SK-N-SH (cell line): ENCODE measurements at places on chromosomes 16 and 17. TPM values are rescaled to one million over a fixed set of nuclear protein-coding genes. Genes with fewer than 3 reads are reported as not detected.

DNA sequence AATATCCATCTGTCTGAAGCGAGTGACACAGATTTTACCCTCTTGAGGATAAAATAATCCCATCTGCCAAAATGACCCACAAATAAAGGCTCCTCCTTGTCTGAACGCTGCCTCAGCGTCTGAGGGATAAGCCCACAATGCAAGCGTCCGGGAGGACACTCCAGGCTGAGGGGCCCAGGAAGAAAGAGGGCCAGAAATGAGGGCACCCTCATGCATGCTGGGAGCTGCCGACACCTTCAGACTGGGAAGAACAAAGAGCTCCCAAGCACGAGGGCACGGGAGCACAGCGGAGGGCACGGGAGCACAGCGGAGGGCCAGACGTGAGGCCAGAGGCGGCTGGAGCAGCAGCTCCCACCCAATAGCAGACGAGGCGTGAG is 126.9 kb downstream of the ZNF778 start:
- DNase-seq = no peak

EFCAB5 gene
- polyA plus RNA-seq = 0.05 TPM in 1 of 2 replicates, not detected in the other

GRCh38 chr16:3951861-3952736 is 71.6 kb upstream of the CREBBP start:
- DNase-seq = no peak

- no peak for DNase-seq
These were observed 119.2 kb downstream of the RPTOR start for GRCh38 chr17:80663781-80664206.

DNA sequence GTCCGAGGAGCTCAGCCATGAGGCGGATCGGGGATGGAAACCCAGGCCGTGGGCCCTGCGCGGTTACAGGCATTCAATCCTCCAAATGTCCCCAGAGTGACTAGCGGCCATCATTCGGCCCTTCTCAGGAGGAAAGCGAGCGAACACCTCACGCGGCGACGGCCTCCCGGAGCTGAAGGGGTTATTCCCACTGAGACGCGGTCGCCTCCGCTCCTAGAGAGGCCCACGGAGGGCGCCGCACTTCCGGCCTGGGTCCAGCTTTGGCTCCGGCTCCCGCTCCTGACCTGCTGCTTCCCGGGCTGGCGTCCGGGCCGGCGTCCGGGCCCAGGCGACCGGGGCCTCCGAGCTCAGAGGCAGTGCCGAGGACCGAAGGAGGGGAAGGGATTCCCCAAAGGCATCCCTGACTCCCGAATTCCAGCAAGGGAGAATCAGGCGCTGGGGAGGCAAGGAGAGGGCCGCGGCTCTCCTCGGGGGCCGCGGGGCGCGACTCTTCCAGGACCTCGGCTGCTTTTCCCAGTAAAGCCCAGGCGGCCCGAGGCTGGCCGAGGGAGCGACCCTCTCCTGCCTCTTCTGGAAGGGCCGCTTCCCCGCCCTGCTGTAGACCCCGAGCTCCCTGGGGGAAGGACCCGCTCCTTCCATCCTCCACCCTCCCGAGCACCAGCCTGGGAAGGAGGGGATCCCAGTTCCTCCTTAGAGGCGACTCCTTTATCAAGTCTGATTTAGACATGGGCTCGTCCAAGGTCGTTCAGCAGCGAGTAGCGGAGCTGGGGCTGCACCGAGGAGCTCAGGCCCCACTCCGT is 18.6 kb upstream of the ZNF629 start:
- DNase-seq = peak; percentile 96

- no peak for DNase-seq
These were observed 1.7 kb upstream of the POLG2 start for GRCh38 chr17:64498308-64499203.

GRCh38 chr17:50593321-50593720 is 32.8 kb downstream of the CACNA1G start:
- peak; percentile 97 for DNase-seq

PARD6A gene
- 5.7 and 9.0 TPM in 2 replicates for polyA plus RNA-seq

TMEM238L gene
- polyA plus RNA-seq = not detected in 2 replicates

DNA sequence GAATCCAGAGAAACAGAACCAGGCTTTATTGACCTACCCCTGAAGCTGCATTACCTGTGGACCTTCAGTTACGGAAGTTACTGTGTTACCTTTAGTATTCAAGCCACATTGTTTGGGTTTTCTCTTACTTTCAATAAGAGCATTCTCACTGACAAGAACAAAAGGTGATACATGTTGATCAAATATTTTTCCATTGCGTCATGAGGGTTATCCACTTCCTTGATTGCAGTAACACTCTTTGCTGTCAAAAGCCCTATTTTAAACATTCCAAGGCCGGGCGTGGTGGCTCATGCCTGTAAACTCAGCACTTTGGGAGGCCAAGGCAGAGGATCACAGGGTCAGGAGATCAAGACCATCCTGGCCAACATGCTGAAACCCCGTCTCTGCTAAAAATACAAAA is 28.6 kb upstream of the PAFAH1B1 start:
- DNase-seq = no peak

DNA sequence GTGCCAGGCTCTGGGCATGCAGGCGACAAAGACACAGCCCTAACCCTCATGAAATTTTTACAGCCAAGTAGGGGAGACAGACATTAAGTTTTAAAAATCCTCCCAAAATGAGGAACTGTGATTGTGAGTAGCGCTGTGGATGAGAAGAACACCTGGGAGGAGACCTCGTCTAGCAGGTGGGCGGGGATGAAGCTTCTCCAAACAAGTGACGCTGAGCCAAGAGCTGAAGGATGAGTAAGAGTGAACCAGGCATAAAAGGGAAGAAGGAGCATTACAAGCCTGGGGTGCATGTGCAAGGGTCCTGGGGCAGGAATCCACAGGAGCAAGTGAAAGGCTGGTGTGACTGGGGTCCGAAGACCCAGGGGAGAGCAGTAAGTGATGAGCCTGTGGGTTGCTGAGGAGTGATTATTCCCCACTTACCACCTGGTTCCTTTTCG is 149.4 kb upstream of the HS3ST2 start:
- DNase-seq = no peak

DNA sequence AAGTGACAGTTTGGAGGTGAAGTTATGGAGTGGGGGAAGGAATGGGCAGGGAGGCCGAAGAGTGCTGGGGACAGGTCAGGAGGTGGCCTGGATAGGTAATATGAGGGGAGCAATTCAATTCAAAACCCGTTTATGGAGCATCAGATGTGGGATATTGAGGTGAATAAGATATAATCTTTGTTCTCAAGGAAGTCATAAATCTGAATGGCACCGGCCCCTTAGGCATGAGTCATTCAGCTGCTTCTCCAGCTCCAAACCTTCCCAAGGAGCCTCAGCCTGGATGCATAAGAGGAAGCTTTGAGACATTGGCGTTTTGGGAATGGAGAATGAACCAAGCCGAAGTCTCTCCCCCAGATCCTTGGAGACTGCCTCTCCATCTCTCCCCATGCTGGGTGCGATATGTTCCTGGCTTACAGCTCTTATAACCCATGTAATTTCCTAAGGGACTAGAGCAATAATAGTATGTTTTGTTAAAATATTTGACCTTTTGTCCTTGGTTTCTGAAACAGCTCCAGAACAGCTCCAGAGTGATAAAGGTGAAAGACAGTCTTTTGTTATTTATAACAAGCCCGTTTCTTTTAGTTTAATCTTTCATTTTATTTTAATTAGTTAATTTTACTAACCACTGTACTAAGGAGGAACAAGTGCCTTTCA is 1.7 kb downstream of the TUBG2 start:
- DNase-seq = no peak

DNA sequence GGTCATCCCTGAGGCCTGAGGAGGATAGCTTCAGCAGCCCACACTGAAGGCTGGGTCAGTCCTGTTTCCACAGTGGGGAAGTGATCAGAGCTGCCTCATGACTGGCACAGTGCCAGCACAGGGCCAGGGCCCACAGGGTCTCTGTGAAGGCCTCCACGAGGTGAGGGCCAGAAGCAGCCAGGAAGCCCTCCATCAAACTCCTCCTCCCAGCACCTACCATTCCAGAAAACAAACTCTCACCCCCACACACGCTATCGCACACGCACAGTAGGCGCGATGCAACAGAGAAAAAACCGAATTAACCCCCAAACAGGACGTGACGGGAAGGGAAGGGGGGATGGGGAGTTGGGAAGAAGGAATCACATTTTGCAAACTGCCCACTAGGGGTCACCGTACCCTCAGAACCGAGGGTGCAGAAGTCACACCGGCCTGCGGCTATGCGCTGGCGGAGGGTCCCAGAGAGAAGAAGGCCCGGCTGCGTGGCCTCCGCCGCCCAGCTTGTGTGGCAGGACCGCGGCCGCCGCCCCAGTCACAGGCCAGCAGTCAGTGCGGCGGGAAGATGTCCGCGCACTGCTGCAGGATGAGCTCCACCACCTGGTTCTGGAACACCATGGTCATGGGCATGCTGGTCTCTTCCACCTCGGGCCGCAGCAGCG is 37.6 kb downstream of the ARHGAP27 start:
- DNase-seq = peak; percentile 95

- DNase-seq = no peak
These were observed 52.3 kb downstream of the GSG1L start for GRCh38 chr16:28011223-28011622.

SLC25A39 gene
- polyA plus RNA-seq = 106 and 131 TPM in 2 replicates

DNA sequence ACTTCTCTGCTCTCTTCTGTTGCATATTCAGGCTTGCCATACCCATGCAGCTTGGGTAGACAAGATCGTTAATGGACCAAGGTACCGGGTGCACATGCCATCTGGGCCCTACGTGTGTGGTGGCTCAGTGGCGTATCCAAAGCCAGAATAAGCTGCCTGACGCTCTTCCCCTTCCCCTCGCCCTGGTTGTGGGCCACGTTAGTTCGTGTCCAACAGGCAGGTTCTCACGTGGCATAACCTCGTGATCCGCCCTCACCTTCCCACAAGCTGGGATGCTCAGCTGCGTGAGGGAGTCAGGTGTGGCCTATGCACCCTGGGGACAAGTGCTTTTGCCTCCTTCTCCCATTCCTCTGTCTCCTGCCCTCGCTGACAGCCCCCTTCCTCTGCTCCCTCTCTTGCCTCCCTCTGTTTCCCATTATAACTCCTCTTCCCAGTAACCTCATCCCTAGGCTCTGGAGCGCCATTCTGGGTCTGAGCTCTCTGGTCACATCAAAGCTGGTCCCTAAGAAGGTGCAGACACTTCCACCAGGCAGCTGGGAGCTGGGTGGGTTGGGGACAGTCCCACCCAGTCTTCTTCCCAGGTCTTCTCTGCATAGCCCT is 77.6 kb downstream of the PLD6 start:
- no peak for DNase-seq
